T-helper 2 cell (primary cell): ENCODE measurements at places on chromosomes 6 and 20.

- no peak for DNase-seq
Measured at GRCh38 chr6:108771421-108771820, 76.8 kb upstream of the ARMC2 start.

GRCh38 chr6:19578481-19578880 lies 258.7 kb upstream of the ID4 start:
- no peak for DNase-seq

DNA sequence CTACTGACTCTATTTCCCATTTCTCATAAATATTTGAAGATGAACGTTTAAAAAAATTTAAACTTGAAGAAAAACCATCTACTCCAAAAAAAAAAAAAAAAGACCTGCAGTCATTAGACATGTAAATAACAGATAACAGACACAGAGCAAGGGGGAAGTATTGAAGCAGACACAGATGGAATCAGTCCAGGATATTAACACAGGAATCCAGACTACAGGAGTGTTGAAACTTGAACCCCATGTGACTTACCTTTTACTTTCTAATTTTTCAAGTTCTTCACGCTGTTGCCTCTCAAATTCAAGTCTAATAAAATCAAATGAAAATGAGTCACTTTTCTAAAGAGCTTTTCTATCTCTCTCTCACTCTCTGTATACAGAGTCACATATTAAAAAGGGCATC lies 191.8 kb downstream of the KIF16B start:
- no peak for DNase-seq

- DNase-seq, result no peak
Measured at GRCh38 chr6:147132889-147133288, 71.3 kb upstream of the STXBP5 start.

DNA sequence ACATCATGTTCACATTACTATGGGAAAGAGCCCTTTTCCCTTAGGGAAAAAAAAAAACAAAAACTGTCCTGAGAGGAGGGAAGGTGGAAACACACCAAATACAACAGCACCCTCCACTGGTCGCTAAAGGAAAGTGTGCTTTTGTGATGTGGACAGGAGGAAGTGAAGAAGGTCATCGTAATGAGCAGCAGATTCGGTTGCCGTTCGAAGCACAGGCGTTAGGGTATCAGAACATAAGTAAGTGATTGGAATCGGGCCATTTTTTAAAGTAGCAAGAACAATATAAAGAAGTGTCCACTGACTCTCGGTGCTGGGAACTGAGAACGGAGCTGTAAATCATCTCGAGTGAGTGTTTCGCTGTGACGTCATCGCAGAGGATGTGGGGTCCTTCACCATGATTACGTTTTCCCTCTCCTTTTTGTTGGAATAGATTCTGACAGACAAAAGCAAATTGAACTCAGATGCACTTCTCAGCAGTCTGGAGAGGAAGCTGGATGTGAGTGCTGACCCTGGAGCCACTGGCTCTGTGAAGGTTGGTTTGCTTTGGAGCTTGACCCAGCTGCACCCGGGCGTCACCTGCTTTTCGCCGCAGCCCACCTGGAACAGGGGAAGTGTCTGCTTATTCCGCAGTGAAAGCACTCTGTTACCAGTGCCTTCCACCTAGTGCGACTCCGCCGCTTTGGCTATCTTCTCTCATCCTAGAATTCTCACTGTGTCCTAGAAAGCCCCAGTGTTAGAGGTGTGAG lies 203.6 kb upstream of the GMDS start:
- no peak for DNase-seq

GRCh38 chr6:156762547-156762946 lies 14.6 kb upstream of the ARID1B start:
- DNase-seq, result no peak

DNA sequence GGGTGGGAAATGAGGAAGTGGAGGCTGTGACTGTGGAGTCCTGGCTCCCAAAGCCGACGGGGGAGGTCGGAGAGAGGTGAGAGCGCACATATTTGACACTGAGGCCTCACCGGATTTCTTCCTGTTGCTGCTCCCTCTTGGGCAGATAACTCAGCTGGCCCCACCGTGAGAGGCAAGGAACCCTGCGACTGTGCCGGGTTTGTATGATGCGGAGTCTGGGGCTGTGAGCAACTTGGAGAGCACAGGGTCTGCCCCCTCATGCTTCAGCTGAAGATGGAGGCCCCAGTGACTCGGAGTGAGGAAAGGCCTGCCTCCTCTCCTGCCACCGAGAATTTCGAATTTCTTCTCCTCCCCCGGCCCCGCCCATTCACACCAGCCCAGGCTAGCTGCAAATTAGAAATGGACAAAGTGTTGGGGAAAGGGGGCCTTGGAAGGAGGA lies 160.6 kb downstream of the GRM4 start:
- DNase-seq, result no peak

GRCh38 chr6:109687271-109687761 lies 3.7 kb downstream of the AK9 start:
- DNase-seq, result no peak

DNA sequence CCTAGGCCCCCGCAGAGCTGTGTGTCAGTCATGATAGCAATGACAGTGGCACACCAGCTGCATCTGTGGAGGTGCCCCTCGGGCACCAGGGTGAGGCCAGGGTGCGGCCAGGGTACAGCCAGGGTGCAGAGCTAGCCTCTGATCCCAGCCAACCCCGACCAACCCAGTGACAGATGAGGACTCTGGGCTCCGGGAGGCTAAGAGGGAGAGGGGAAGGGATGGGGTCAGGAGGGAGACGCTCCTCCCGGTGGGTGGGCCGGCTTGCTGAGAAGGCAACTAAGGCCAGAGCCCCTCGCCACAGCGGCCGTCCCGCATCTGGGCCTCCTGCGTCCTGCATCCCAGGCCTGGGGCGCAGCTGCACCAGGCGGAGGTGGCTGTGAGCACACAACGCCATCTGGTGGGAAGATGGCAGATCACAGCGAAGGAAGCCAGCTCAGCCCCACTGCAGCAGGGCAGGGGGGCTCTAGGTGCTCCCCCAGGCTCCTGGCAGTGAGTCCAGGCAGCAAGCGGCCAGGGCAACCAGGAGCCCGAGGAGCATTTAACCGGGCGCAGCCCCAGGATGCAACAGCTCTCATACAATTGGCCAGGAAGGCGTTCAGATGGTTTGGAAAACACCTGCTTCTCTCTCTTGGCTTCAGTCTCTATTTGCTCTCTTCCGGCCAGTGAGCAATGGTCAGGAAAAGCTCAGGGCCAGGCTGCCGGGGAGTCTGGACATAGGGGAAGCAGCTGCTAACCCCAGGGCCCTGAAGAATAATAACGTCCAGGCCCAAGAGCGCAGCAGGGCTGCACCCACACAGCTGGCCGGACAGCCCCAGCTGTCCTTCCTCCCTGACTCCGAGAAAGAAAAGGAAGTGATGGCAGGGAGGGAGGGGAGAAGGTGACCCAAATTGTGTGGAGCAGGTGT lies 169.4 kb downstream of the TAF4 start:
- DNase-seq, result no peak

GRCh38 chr20:62899633-62900051 lies 26.7 kb downstream of the DIDO1 start:
- no peak for DNase-seq

DNA sequence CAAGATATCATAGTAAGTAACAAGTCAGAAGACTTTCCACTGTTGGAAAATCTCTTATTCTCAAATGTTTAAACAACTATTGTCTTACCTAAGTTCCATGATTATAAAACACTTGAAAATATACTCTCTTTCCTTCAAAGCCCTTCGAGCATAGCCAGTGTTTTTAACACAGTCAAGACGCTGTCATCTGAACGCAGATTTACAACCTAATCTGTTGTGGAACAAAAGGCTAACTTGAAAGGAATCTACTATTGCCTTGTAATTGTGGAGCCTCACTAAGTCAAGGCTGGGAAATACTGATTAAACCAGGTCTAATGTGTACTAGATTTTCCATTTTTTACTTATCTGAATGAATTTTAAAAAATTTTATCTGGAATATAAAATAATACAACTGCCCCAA lies 205.8 kb downstream of the TRDN start:
- DNase-seq, result no peak

- no peak for DNase-seq
Measured at GRCh38 chr6:116766506-116767176, 1.1 kb upstream of the FAM162B start.

- no peak for DNase-seq
Measured at GRCh38 chr6:82362144-82362543, 1.5 kb upstream of the TPBG start.

GRCh38 chr6:52454556-52454955 lies 34.4 kb downstream of the EFHC1 start:
- no peak for DNase-seq

DNA sequence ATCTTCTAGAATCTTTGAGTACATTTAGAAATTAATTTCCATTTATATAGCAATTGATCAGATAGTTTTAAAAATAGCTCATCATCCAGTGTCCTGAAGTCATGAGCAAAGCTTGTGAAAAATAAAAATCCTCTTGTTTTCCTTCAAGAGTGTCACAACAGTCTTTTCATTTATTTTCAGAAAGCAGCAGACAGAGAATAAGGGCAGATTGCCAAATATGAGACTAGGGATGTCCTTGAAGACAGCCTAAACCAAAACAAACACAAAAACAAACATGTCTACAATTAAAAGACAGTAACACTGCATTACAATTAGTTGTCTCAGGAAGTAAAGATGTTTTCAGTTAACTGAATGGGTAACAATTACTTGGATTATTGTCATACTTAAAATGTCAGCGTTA lies 682.8 kb downstream of the TFAP2A start:
- DNase-seq, result no peak

GRCh38 chr6:63792736-63793464 lies 157.3 kb downstream of the PHF3 start:
- DNase-seq, result no peak

DNA sequence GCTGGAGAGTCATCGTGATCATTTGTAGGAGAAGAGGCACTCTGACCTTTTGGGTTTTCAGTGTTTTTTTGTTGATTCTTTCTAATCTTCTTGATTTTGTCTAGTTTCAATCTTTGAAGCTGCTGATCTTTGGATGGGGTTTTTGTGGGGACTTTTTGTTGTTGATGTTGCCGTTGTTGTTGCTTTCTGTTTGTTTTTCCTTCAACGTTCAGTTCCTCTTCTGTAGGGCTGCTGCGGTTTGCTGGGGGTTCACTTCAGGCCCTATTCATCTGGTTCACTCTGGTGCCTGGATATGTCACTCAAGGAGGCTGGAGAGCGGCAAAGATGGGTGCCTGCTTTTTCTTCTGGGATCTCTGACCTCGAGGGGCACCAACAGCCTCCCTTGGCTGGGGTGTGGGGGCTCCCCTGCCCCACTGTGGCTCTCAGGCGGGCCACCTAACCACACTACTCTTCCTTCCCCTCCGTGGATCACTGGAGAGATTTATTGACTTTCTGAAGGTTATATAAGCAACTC lies 21.5 kb upstream of the TMEM244 start:
- peak; percentile 70 for DNase-seq

DNA sequence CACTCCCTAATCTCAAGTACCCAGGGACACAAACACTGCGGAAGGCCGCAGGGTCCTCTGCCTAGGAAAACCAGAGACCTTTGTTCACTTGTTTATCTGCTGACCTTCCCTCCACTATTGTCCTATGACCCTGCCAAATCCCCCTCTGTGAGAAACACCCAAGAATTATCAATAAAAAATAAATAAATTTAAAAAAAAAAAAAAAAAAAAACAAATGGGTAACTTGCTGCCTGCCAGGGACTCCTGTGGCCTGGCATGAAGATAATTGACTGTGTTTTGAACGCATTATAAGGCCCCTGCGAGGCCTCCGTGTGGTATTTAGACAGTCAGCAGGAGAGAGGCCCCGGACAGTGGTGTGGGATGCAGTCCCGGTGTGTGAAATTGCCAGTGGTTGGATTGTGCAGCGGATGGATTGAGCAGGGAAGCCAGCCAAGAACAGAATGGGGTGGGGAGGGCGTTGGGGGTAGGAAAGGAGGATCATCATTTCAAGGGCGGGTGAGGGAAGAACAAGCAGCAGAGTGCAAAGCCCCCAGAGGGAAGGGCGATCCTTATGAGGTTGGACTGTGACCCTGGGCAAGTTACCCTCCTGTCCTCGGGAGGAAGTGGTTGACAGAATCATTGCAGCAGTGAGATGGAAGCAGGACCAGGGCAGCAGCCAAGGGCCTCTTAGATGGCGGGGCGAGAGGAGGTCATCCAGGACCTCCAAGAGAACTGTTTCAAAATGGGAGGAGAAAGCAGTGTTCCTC lies 43.3 kb downstream of the PPARD start:
- DNase-seq, result no peak

GRCh38 chr6:31965700-31966099 lies 6.2 kb downstream of the DXO start:
- no peak for DNase-seq

- DNase-seq, result no peak
Measured at GRCh38 chr20:48075591-48076174, 290.4 kb upstream of the SULF2 start.

GRCh38 chr20:34389954-34390555 lies 27.0 kb downstream of the ITCH start:
- no peak for DNase-seq

GRCh38 chr6:17998442-17998841 lies 11.0 kb upstream of the KIF13A start:
- no peak for DNase-seq

DNA sequence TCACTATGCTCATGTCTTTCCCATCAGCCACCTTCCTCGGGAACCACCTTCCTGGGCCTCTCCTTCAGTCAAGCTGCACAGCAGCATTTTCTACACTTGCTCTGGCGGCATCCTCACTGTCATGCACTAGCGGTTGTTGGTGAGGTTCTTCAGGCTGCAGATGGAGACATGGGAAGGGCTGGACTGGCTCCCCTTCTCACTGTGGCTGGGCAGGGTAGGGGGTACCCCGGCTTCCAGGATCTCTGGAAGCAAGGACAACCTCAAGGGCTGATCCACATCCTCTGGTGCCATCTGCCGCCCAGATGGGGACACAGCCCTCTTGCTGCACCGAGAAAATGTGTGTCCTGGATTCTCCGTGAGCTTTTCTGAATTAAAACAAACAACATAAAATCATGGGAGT lies 180.1 kb upstream of the RNF24 start:
- DNase-seq, result no peak

DNA sequence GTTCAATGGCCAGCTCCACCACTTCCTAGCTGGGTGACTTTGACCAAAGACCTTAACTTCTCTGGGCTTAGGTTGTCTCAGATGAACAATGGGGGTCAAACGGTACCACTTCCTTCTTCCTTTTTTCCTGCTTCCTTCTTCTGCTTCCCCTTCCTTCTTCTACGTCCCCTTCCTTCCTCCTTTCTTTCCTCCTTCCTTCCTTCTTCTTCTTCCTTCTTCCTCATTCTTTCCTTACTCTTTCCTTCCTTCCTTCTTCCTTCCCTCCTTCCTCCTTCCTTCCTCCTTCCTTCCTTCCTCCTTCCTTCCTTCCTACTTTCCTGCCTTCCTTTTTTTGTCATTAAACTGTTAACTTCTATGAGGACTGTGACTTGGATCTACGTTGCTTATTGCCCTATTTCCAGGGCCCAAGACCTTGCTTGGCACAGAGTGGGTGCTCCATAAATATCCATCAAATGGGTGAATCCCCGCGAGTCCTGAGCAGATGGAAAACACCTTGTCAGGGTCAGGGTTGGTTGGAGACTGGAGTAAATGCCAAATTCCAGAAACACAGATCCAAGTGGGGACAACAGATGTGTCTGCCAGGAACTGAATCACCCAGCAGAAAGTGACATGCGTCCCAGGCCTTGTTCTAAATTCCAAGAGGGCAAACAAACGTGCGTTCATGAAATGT lies 243.3 kb downstream of the PREX1 start:
- DNase-seq, result no peak
